ENCODE measurements at places on chromosomes 7 and 10.
A peak's percentile ranks its signal among the peaks of the same experiment; 100 is the strongest.

DNA sequence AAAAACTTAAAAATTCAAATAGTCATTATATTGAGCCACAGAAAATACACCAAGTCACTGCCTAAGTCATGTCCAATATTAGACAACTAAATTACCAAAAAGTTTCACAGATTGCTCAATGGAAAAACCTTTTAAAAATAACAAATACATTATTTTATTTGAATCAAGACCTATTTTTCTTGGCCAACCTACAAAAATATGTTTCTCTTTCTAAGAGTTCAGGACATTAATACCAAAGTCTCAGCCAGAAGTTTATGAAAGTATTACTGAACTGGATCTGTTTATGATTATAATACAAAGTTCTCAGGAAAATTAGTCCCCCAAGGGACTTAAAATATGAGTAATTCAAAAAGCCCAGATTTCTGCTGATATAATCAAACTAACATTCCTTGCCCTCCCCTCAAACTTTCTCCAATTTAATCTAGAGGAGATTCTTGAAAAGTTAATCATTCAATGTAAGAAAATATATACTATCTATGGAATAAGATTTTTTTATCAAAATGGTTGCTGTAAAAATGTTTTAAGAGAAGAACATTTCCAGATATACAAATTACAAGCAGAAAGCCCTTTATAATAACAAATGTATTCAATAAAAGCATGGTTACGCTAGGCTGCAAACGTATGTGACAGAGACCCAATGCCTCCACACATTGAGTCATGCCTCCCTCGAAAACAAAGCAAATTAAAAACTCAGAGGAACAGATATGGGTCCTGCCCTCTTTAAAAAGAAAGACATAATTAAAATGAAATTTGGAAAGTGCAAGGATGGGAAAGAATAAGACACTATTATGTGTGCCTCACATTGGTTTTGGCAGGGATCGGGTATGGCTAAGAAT lies 381.6 kb downstream of the PARD3 start:
- no peak for DNase-seq

GRCh38 chr10:52357971-52358370 lies 43.9 kb downstream of the DKK1 start:
- DNase-seq, result no peak

DNA sequence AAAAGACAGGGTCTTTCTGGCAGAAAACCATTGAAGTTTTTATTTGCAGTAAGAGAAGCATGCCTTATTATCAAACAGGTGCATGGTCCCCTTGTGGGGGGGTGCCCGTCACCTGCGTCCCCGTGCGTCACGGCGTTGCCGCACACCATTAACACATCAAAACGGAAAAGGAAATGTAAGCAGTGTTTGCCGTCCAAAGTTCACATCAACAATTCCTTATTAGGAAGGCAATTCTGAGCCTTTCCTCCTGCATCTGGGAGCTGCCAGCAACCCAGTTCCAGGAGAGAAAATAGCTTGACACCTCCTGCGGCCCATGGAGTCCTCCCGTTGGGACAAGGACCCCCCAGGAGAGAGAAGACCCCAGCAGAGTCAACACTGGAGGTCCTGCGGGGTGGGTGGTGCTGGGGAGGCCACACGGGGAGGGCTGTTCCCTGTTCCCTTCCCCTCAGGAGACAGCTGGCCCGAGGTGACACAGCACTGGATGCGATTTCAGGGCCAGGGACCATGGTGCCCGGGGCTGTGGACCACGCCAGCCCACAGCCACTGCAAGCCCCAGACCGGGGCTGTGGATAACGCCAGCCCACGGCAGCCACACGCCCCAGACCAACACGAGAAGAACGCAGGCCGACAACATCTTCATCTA lies 39.5 kb downstream of the DIP2C start:
- peak; percentile 55 for DNase-seq

DNA sequence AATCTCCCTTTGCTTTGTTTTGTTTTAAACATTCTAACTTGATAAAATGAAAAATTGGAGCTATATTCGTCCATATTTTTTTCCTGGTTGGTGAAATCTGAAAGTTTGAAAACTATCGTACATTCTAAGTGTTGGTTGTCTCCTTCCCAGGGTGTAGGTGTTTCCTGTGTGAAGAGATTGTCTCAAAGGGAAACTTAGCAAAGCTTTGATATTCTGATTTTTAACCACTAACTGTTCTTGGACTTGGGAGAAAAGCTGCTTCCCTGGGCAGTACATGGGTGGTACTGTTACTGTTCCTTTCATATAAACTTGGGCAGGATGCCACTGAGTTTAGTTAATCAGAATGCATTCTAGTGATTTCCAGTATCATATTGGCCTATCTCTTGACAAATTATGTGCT lies 253.5 kb upstream of the LRGUK start:
- no peak for DNase-seq

DNA sequence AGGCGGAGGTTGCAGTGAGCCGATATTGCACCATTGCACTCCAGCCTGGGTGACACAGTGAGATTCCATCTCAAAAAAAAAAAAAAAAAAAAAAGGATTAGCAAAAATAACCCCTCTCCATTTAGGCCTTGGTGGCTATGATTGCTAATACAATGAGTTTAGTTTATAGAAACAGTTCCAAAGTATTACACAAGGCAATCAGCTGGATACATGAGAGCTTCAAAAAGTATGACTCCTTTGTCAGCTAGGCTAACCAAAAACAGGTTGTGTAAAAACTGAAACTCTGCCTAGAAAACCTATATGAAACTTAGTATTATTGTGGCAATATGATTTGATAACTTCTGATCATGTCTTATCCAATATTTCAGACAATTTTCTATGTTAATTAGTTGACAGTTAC lies 57.2 kb downstream of the SUGCT start:
- no peak for DNase-seq

- no peak for DNase-seq
Measured at GRCh38 chr7:51590746-51591145, 274.1 kb upstream of the COBL start.

Measured in NCI-H2081 treated with DMSO at 0.1 percent for 48 hours (cell line).